PC-9 (cell line): ENCODE measurements at places on chromosomes 1 and 21. TPM values are rescaled to one million over a fixed set of nuclear protein-coding genes. Genes with fewer than 3 reads are reported as not detected.

GRCh38 chr1:11158291-11158690 lies 30.9 kb upstream of the ANGPTL7 start:
- H3K4me1 ChIP-seq: peaks cover 13% of the 10 kb centered on the region
- no peaks in the 10 kb centered on the region for H3K36me3 ChIP-seq
- H3K4me3 ChIP-seq: no peak overlapping the region
- H3K27ac ChIP-seq: peak overlapping the region; percentile 76
- DNase-seq: no peak

CHRNB2 gene
- total RNA-seq: not detected in 2 replicates

FCGR2B gene
- not detected in 2 replicates for total RNA-seq

- no peaks in the 10 kb centered on the region for H3K4me1 ChIP-seq
- H3K27ac ChIP-seq: no peak overlapping the region
- no peak overlapping the region for H3K4me3 ChIP-seq
- no peak for DNase-seq
- peaks cover 53% of the 10 kb centered on the region for H3K27me3 ChIP-seq
- H3K36me3 ChIP-seq: no peaks in the 10 kb centered on the region
Observed at GRCh38 chr1:154842635-154843034, 27.4 kb downstream of the KCNN3 start.

SH2D5 gene
- 1.1 and 1.5 TPM in 2 replicates for total RNA-seq

GRCh38 chr21:35548904-35549615 lies 500.0 kb upstream of the RUNX1 start:
- no peaks in the 10 kb centered on the region for H3K27me3 ChIP-seq
- no peaks in the 10 kb centered on the region for H3K36me3 ChIP-seq
- no peak for DNase-seq
- H3K27ac ChIP-seq: no peak overlapping the region
- H3K4me1 ChIP-seq: no peaks in the 10 kb centered on the region
- H3K4me3 ChIP-seq: no peak overlapping the region

GRCh38 chr1:84133479-84133878 lies 10.6 kb upstream of the PRKACB start:
- no peaks in the 10 kb centered on the region for H3K27me3 ChIP-seq
- no peak overlapping the region for H3K27ac ChIP-seq
- DNase-seq: no peak
- no peaks in the 10 kb centered on the region for H3K4me1 ChIP-seq
- no peaks in the 10 kb centered on the region for H3K36me3 ChIP-seq
- H3K4me3 ChIP-seq: no peak overlapping the region

GPR25 gene
- total RNA-seq: not detected in 2 replicates

GRCh38 chr1:64497088-64497883 lies 27.4 kb downstream of the CACHD1 start:
- no peaks in the 10 kb centered on the region for H3K27me3 ChIP-seq
- no peak overlapping the region for H3K4me3 ChIP-seq
- no peak for DNase-seq
- no peaks in the 10 kb centered on the region for H3K4me1 ChIP-seq
- no peak overlapping the region for H3K27ac ChIP-seq

CTTNBP2NL gene
- total RNA-seq: 28.7 and 32.2 TPM in 2 replicates

GRCh38 chr1:33459691-33460090 lies 12.8 kb upstream of the ZSCAN20 start:
- peaks cover 33% of the 10 kb centered on the region for H3K4me1 ChIP-seq
- peak overlapping the region; percentile 64 for H3K27ac ChIP-seq
- no peak overlapping the region for H3K4me3 ChIP-seq
- H3K36me3 ChIP-seq: no peaks in the 10 kb centered on the region

- H3K4me1 ChIP-seq: no peaks in the 10 kb centered on the region
- peaks cover 26% of the 10 kb centered on the region for H3K27me3 ChIP-seq
- no peak for DNase-seq
- no peaks in the 10 kb centered on the region for H3K36me3 ChIP-seq
Observed at GRCh38 chr1:29746076-29746665, 509.8 kb downstream of the PTPRU start.

GRCh38 chr1:15246960-15247614 lies at the start of gene FHAD1:
TSS of gene FHAD1 (plus strand) at chr1:15247223. CDS start at chr1:15251785, 4,562 bp downstream.
- DNase-seq: peak; percentile 52
- H3K27ac ChIP-seq: no peak within 1 kb of the TSS
- H3K4me1 ChIP-seq: no peaks in the 10 kb centered on the region
- H3K27me3 ChIP-seq: no peaks in the 10 kb centered on the region
- no peaks in the 10 kb centered on the region for H3K36me3 ChIP-seq
- H3K4me3 ChIP-seq: peak within 1 kb of the TSS; percentile 67

ADAMTS4 gene
- total RNA-seq: 0.08 TPM in 1 of 2 replicates, not detected in the other

TNNI3K gene
- 1.4 TPM in 1 of 2 replicates, not detected in the other for total RNA-seq

AGT gene
- total RNA-seq: not detected in 2 replicates

DNA sequence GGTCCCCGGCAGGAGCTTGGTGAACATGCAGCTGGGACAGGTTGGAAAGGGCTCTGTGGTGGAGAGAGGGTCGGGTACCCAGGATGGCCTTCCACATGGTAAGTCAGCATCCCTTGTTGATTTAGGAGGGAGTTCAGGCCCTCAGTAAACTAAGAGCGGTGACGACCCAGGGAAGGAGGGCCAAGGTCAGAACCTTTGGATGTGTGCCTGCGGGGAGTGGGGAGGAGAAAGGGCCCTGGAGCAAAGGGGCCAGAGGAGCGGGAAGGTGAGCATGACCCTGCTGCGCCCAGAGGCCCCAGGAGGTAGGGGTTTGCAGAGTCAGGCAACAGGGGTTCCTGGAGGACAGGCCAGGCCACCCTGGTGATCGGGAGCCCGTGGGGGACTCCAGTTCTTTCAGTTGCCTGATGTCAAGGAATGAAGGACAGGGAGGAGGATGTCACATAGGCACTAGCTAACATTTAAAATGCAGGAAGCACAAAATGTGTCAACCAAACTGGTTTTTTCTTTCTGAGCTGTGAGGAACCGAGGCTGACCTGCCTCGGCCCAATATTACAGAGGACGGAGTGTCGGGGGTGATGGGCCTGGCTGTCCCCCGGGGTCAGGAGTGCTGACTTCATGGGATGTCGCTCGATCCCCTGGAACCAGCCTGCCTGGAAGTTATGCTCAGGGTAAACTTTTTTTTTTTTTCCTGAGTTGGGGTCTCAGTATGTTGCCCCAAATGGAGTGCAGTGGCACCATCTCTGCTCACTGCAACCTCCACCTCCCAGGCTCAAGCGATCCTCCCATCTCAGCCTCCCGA lies 117.4 kb upstream of the SLC45A1 start:
- H3K27me3 ChIP-seq: no peaks in the 10 kb centered on the region
- H3K4me1 ChIP-seq: peaks cover 88% of the 10 kb centered on the region
- H3K4me3 ChIP-seq: no peak overlapping the region
- DNase-seq: no peak
- H3K27ac ChIP-seq: peak overlapping the region; percentile 100
- no peaks in the 10 kb centered on the region for H3K36me3 ChIP-seq

DNA sequence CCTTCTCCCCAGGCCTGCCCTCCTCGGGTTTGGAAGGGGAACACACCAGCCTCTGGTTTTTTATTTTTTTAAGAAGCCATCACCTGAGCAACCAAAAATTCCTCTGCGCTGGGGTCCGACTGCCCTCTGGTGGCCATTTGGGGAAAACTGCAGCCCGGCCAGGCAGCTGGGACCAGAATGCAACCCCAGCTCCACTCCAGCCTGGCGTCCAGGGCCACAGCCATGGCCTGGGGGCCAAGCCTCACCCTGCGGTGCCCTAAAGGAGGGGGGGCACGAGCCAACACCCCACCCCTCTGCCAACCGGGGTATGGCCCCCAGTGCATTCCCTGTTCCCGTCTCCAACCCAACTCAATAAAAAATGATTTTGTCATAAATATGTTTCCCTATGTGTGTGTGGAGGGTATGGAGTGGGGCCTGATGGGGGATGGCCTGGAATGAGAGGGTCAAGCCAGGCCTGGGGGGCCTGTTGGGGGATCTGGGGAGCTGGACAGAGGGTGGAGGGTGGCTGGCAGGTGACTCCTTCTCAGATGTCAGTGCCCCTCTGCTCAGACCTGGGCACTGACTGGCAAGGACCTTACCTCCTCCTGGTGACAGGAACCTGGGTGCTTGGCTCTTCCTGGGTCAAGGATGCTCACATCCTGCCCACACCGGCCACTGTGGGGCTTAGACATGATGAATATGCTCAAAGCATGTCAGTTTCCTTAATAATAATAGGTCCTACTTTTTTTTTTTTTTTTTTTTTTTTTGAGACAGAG lies 3.2 kb downstream of the GPR3 start:
- H3K4me1 ChIP-seq: no peaks in the 10 kb centered on the region
- DNase-seq: peak; percentile 83
- H3K4me3 ChIP-seq: no peak overlapping the region
- H3K27me3 ChIP-seq: no peaks in the 10 kb centered on the region
- no peak overlapping the region for H3K27ac ChIP-seq
- H3K36me3 ChIP-seq: no peaks in the 10 kb centered on the region

DNA sequence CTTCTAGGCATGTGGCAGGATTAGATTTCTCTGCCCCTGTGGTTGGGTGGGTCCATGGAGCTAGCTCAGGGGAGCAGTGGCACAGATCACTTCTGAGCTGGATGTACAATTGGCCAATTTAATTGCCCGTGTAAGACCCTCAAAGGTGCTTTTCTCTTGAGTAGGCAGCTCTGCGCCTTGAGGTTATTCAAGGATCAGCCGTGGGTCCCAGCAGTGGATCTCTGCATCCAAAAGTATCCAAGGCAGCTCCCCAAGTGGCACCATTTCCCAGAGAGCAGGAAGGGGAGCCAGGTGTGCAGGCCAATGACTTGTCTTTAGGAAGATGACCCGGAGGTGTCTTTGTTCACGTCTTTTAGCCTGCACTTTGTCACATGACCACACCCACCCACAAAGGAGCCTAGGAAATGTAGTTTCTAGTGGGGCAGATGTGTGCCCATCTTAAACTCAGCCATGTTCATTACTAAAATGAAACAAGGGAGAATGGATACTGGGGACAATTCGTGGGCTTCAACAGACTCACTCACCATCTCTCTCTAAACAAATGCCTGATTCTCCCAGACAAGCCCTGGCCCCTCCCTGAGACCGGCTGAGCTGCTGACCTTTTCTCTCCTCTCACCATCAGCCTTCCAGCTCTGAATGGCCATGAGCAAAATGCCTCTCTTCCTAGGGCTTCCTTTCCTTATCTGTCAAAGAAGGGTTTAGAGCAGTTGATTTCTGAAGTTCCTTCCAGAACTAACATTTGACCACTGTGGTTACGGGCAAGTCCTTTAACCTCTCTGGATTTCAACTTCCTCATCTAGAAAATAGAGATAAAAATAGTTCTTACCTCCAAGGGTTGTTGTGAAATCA lies 41.4 kb upstream of the TENT5C start:
- H3K27me3 ChIP-seq: no peaks in the 10 kb centered on the region
- H3K4me3 ChIP-seq: no peak overlapping the region
- no peak for DNase-seq
- H3K27ac ChIP-seq: no peak overlapping the region
- H3K36me3 ChIP-seq: no peaks in the 10 kb centered on the region
- H3K4me1 ChIP-seq: peaks cover 10% of the 10 kb centered on the region

DNA sequence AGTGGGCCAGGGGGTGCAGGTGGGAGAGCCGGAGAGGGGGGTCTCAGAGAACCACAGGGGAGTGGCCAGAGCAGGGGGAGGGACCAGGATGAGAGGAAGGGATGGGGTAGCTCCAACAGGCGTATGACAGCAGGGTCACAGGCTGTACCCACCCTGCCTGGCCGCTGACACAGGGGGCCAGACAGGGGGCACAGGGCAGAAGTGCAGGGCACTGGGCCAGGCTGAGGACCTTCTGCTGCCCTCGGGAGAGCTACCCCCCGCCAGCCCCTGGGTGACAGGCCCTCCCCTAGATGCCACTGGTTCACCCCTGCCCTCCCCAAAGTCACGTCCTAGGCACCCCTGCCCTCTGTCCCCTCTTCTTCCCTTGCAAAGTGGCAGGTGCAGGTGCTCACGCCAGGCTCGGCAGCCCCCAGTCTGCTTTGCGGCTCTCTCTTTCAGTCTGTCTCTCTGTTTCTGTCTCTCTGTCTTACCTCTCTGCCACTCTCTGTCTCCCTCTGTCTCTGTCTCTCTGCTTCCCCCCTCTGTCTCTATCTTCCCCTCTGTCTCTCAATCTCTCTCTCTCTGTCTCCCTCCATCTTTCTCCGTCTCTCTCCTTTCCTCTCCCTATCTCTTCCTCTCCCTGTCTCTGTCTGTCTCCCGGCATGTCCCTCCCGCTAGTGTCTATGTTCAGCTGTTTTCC lies 48.5 kb downstream of the WNT9A start:
- no peaks in the 10 kb centered on the region for H3K4me1 ChIP-seq
- H3K4me3 ChIP-seq: no peak overlapping the region
- DNase-seq: no peak
- H3K36me3 ChIP-seq: no peaks in the 10 kb centered on the region

DNA sequence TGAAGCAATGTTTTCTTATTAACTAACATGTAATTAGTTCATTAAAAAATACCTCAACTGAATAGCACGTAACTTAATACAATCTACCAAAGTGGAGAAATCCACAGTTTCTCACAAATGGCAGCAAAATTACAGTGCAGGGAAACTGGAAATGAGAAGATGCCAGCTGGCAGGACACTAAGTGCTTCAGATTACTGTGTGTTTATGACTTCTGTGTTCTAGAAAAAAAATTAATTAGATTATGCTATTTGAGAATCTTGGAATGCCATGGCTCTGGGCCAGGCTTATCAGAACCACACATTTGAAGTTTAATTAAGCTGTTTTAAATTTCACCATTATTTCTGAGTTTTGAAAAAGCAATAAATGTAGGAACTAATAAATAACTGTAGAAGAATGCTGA lies 357.6 kb downstream of the TGFB2 start:
- H3K4me1 ChIP-seq: peaks cover 38% of the 10 kb centered on the region
- H3K36me3 ChIP-seq: no peaks in the 10 kb centered on the region
- DNase-seq: no peak
- H3K4me3 ChIP-seq: no peak overlapping the region

DNAJC28 gene
- total RNA-seq: 1.1 and 1.3 TPM in 2 replicates

OR2L8 gene
- not detected in 2 replicates for total RNA-seq

DNA sequence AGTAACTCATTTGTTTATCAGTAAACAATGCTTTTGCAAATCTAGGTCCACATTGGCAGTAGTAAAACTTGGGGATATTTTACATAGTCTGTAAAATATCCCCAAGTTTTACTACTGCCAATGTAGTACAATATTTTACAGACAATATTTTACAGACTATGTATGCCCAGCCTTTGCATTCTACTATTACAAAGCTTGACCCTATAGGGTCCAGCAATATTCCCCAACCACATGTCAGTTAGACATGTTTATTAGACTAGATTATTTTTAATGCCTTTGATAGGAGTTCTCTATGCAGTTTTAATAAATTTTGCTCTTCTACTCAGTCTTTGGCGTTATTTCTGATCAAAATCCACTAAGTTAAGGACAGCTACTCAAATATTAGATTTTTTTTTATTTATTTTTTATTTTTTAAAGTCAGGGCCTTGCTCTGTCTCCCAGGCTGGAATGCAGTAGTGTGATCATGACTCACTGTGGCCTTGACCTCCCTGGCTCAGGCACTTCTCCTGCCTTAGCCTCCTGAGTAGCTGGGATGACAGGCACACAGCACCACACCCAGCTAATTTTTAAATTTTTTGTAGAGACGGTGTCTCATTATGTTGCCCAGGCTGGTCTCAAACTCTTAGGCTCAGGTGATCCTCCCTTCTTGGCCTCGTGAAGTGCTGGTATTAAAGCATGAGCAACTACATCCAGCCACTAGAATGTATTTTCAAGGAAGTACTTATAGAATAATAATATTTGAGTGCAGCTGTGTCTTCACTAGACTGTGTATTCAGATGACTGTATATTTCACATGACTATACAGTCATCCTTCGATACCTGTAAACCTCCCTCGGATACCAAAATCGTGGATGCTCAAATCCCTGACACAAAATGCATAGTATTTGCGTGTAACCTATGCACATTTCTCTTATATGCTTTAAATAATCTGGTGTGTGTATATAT lies 19.8 kb downstream of the MIER1 start:
- peaks cover 13% of the 10 kb centered on the region for H3K4me1 ChIP-seq
- DNase-seq: peak; percentile 66
- no peak overlapping the region for H3K4me3 ChIP-seq
- peak overlapping the region; percentile 76 for H3K27ac ChIP-seq
- peaks cover 27% of the 10 kb centered on the region for H3K36me3 ChIP-seq
- H3K27me3 ChIP-seq: no peaks in the 10 kb centered on the region
